ENCODE measurements at places on chromosomes 4 and X.

GRCh38 chr4:87971866-87972265 lies 3.6 kb upstream of the SPP1 start:
- DNase-seq = no peak

GRCh38 chr4:174561560-174561959 lies 39.3 kb upstream of the HPGD start:
- DNase-seq = no peak

DNA sequence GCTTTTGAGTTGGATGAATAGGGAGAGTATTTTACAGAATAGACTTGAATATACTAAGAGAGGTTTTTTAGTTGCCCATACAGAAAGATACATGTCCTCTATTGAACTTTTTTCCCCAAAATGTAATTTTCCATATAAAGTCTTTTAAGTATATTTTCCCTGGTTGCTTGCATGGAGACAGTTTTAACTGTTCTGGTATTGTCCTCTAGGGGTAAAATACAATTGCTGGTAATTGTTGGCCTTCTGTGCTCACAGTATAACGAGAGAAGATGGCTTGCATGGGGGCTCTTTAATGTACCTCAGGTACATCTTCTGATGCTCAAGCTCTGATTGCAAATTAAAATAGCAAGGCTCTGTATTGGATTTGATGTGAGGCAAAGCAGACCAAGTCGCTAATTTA lies 136.1 kb downstream of the ARX start:
- no peak for DNase-seq

- DNase-seq = no peak
Measured at GRCh38 chr4:101142259-101142658, 205.1 kb downstream of the PPP3CA start.

DNA sequence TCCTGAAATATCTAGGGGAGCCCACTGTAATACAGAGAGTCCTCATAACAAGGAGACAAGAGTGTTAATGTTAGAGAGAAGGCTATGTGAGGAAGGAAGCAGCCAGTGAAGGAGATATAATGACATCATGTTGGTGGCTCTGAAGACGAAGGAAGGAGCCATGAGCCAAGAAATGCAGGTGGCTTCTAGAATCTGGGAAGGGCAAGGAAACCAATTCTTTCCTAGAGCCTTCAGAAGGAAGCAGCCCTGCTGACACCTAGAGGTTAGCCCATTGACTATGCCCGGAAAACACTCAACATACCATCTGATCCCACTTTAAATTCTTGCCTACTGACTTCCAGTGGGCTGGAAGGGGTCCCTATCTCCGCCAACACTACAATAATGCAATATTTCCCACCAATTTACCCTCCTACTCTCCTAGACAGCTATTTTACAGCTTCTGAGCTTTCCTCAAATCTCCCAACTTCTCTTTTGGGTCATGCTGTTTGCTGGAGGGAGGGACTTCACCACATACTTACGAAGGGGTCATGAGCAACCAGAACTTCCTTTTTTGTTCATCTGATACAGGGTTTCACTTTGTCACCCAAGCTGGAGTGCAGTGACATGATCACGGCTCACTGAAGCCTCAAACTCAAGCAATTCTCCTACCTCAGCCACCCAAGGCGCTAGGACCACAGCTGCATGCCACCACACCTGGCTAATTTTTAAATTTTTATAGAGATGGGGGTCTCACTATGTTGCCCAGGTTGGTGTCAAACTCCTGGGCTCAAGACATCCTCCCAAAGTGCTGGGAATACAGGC lies 25.2 kb upstream of the G3BP2 start:
- no peak for DNase-seq

- no peak for DNase-seq
Measured at GRCh38 chrX:80576806-80577533, 156.7 kb downstream of the TENT5D start.

DNA sequence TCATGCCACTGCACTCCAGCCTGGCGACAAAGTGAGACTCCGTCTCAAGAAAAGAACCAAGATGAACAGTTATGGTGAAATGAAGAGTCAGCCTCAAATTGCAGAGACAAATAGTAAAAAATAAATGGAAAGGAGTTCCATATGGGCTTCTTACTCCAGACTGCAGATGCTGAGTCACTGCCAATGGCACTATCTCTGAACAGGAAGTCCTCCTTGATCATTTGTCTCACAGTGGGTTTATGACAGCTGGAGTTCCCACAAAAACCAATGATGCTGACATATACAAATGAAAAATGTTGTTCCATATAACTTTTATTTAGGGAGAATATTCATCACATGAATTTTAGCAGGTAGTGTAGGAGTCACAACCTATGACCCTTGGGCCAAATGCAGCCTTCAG lies 631.6 kb downstream of the PCDH18 start:
- DNase-seq = no peak

- no peak for DNase-seq
Measured at GRCh38 chr4:6939761-6940743, 30.4 kb downstream of the TBC1D14 start.

DNA sequence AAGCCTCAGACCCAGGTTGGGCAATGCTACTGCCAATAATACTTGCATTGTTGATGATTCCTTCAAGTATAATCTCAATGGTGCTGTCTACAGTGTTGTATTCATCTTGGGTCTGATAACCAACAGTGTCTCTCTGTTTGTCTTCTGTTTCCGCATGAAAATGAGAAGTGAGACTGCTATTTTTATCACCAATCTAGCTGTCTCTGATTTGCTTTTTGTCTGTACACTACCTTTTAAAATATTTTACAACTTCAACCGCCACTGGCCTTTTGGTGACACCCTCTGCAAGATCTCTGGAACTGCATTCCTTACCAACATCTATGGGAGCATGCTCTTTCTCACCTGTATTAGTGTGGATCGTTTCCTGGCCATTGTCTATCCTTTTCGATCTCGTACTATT lies 7.4 kb downstream of the LPAR4 start:
- DNase-seq = no peak

GRCh38 chrX:46758956-46759644 lies at the start of gene SLC9A7:
TSS of gene SLC9A7 (minus strand) at chrX:46759118. CDS start at chrX:46759029, 89 bp downstream.
- DNase-seq = peak; percentile 77

- DNase-seq = no peak
Measured at GRCh38 chr4:41365681-41366080, 109.0 kb downstream of the UCHL1 start.

DNA sequence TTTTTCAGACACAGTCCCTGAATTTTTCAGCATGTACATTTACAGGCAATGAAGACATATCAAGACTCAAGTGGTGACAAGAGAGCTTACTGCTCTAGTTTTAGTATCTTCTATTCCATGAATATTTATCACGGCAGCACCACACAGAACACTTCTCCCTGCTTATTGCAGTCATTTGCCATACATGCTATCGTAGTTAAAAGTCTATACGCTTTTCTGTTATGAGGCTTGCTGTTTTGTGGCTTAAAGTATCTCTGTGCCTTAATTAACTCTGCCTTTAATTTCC lies 65.4 kb upstream of the GK2 start:
- no peak for DNase-seq

GRCh38 chrX:136215559-136215958 lies 35.6 kb downstream of the MAP7D3 start:
- no peak for DNase-seq

DNA sequence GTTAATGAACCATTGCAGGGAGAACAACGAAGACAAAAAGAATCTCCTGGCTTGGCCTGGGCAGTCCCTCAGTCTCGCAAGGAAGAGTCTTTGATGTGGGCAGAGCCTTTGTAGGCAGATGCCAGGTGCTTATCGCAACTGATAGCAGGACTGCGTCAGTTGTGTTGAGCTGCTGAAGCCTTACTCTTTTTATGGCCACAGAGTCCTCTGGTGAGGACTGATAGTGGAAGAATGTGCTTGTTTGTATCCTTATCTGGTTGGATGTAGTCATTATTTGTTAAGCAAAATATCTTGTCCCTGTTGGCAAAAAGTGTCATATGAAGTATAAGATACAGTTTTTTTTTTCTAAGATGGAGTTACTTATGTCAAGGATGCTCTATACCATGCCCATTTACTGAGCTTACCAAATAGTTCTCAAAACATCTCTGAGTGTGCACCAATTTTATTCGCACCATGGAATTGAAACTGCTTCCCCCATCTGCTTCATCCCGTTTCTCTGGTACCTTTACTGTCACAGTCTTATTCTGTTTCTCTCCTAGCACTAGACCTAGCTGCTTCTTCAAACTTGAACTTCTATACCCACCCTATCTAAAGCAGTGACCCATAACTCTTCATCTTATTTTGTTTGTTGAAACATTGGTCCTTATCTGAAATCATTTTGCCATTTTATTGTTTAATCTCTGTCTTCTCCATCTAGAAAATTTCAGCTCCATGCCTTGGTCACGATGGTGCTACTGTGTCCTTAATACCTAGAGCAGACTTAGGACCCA lies 47.0 kb upstream of the SPRY1 start:
- DNase-seq = no peak

DNA sequence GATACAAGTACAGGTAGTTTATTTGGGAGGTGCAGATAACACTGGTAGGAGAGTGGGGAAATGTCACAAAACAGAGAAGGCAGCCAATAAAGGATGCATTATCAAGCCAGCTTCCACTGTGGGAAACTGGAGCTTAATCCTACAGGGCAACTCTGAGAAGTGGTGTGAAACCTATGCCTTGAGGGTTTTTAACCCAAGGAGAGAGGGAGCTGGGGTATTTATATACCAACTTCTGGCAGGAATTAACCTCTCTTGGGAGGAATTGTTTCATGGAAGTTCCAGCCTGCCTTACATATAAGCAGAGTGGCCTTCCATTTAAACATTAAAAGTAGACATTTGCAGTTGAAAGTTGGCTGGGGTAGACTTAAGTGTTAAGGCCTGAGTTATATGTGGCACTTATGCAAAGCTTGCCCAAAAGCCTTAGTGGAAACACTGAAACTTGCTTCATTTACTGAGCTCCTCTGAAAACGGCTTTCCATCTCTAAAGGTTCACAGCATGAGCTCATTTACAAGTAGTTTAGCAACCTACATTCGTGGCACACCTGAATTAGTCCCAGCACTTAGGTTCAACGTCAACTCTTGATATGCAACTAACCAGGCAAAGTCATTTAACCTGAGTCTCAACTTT lies 19.2 kb downstream of the MAGEB17 start:
- no peak for DNase-seq

- no peak for DNase-seq
Measured at GRCh38 chr4:158535130-158535614, 13.5 kb downstream of the RXFP1 start.

DNA sequence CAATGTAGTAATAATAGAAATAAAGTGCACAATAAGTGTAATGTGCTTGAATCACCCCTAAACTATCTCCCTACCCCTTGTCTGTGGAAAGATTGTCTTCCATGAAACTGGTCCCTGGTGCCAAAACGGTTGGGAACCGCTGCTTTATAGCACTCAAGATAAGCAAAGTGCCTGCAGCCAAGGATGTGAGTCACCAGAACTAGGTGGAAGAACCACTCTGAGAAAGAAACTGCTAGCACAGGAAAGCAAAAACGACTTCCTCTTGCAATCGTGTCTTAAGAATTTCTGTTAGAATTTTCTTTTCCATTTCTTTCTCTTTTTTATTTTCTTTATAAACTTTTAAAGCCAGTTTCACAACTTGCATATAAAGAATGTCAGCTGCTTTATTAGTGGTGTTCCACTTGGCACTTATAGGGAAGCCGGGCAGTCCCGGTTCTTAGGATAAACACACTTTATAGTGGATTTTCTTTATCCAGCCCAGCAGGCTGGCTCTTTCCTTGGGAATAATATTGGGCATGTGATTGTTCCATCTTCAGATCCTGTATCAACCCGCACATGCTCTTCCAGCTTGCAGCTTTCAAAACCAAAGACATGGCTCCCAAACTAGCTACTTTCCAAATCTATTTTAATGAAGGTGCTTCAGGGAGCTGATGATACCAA lies 32.3 kb upstream of the CXCL8 start:
- DNase-seq = no peak

- DNase-seq = no peak
Measured at GRCh38 chrX:119692191-119693039, 553 bp downstream of the SEPTIN6 start.

DNA sequence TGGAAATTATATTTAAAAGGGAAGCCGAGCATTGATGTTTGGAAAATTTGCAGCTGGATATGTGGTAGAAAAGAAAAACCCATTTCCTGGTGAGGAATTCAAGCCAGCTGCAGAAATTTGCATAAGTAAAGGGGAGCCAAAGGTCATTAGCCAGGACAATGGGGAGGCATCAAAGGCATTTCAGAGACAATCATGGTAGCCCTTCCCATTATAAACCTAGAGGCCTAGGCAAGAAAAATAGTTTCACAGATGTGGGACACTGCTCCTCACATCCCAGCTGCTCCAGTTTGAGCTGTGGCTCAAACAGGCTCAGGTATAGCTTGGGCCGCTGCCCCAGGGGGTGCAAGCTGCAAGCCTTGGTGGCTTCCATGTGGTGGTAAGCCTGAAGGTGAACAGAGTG lies 35.8 kb downstream of the NAP1L3 start:
- no peak for DNase-seq

GRCh38 chrX:69029771-69030170 lies 135.5 kb downstream of the PJA1 start:
- DNase-seq = no peak

DNA sequence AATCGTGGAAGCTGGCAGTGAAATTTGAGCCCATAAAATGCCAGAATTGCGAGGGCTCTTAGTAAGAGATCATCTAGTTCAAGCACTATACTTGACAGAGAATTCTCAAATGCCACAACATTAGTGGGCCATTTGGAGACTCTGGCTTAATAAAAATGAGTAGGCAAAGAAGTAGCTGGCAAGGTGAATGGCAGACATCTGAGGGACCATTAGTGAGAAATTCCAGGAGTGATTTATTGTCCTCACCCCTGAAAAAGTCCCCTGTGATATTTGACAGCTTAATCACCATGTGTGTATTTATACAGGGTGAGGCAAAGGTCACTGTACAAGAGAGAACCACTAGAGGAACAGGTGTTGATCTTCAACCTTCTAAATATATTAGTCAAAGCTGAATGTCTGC lies 207.5 kb downstream of the CHRDL1 start:
- no peak for DNase-seq

DNA sequence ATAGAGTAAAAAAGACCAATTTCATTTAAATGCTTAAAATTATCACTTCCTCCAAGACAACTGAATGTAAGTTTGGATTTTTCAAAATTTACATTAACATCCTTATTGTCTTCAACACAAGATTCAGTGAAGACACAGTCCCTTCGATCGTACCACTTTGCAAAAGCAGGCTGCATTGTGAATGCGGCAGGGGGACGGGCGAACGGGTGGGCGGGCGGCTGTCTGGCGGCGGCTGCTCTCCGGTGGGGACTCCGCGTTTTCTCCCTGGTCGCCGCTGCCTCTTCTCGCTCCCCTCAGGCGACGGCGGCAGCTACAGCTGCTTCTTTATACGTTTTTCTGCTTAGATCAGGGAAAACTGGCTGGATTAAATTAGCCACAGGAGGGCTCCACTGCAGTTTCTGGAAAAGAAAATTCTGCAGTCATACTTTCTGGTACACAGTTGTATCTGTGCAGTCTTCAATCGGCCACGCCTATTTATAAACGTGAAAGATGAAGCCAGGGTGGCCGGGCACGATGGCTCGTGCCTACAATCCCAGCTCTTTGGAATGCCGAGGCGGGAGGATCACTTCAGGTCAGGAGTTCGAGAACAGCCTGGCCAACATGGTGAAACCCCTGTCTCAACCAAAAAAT lies 33.9 kb upstream of the HPF1 start:
- peak; percentile 7 for DNase-seq
